ENCODE measurements at places on chromosomes 7 and 10. TPM values are rescaled to one million over a fixed set of nuclear protein-coding genes. Genes with fewer than 3 reads are reported as not detected.

DNA sequence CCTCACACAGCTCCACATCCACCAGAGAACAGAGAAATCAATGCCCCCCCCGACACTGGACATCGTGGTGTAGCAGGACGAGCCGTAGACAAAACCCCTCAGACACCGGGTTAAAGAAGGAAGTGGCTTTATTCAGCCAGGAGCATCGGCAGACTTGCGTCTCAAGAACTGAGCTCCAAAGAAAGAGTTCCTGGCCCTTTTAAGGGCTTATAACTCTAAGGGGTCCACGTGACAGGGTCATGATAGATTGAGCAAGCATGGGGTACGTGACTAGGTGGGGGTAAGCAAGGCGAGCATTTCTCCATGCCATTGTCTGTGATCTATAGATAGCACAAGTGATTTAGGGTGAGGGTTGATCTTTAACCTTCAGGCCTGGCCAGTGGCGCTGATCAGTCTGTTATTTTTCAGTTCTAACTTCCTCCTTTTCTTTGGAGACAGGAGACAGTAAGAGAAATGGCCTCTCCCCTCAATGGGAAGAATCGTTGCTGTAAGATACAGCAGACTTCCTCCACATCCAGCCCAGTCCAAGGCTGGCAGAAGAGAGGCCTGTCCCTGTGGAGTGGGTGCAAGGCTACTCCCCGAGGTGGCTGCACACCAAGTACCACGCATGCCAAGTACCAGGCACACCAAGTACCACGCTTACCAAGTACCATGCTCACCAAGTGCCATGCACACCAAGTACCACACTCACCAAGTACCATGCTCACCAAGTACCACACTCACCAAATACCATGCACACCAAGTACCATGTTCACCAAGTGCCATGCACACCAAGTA, 19.5 kb upstream of the PPP2R2D start:
- no peak for DNase-seq

DNA sequence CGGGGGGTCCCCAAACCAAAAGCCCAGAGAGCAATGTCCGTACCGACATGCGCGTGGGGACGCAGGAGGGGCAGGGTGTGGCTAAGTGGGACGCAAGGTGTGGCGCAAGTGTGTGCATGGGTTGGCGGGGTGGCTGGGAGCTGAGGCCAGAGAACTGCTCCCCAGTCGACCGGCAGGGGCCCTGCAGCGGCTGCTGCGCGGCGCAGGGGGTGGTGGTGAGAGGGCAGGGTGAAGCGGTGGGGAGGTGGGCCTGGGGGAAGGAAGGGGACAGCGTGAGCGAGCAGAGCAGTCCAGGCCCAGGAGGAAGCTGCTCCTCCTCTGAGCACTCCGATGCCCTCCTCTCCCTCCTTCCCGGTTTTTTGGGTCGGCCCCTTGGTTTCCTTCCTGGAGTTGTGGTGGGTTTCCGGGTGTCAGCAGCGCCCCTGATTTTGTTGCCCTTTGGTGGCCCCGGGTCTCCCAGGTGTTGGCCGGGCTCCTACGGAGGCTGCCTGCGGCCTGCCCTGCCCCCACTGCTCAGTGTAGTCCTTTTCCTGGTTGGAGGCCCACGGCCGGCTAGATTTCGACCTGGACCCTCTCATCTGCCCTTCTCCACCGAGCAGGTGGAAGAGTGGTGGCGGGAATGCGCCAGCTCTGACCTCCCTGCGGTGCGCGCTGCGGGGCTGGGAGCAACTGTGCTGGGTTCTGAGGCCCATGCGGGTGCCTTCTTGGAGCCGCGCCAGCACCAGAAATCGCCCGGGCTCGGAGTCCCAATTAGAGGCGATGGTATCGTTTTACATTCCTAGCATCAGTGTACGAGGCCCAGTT, 40.5 kb upstream of the COMTD1 start:
- no peak for DNase-seq

- no peak for DNase-seq
Measured at GRCh38 chr7:14016950-14017349, 27.5 kb upstream of the ETV1 start.

The DOCK1 gene
- total RNA-seq: 31.2 TPM

The MMP21 gene
- not detected for total RNA-seq

The TUBB8 gene
- not detected for total RNA-seq

Measured in cardiac septum (tissue), 1 donor.